SK-N-SH (cell line): ENCODE measurements at places on chromosomes 6 and 20.

DNA sequence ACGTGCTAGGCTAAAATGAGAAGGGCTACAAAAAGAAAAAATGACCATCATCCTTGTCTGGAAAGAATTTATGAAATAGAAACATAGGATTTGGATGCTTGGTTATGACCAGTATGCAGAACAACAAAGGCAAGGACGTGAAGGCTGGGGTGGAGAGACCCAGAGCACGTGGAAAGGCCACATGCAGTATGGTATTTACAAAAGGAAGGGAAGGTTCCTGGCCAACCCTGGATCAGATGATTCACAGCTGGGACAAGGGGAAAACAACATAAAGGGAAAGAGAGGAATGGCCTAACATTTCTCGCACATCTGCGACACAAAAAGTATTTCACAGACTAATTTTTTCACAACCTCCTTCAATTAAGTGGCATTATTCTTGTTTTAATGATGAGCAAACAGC is 8.2 kb downstream of the STX7 start:
- DNase-seq = no peak

- peak; percentile 57 for DNase-seq
Measured at GRCh38 chr20:3670511-3670910, 7.3 kb upstream of the GFRA4 start.

GRCh38 chr6:127833336-127833735 is 67.5 kb downstream of the THEMIS start:
- no peak for DNase-seq

DNA sequence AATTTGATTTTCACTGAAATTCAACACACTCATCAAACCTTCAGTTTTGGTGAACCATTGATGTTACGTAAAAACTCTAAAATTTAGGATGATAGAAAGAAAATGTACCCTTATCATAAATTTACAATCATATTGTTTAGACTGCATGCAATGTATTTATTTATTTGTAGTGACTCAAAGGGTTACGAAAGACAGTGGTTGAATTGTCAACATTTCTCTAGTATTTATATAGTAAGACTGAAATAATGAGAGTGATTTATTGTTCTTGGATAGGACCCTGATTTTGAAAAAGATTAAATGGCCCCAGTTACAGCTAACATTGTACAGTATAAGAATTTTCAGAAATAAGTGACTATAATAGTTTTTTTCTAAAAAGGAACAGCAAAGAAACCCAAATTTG is 591.5 kb downstream of the RFPL4B start:
- DNase-seq = no peak

- no peak for DNase-seq
Measured at GRCh38 chr6:105799056-105799455, 287.1 kb upstream of the PRDM1 start.

DNA sequence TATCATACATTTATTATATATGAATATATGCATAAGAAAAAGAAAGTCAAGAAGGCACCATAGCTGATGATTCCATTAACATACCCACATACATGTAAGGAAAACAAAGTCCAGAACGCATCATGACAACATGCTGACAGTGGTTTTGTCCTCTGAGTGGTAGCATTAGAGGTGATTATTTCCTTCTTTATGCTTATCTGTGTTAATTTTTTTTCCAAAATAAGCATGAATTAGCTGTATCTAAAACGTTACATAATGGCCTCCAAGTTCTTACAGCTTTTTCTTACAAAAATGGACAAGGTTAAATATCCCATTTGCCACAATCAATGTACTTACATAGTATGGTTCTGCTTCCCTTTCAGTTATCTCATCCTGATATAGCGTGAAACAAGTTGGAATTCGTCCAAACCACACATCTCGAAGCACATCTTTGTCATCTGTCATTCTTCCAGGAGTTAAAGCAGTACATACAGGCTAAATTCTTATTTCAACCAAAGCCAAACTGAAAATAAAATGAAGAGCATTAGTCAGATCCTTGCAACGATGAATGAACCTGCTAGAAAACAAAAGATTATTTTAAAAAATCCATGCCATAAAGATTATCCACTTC is 9.7 kb downstream of the ATG5 start:
- no peak for DNase-seq

DNA sequence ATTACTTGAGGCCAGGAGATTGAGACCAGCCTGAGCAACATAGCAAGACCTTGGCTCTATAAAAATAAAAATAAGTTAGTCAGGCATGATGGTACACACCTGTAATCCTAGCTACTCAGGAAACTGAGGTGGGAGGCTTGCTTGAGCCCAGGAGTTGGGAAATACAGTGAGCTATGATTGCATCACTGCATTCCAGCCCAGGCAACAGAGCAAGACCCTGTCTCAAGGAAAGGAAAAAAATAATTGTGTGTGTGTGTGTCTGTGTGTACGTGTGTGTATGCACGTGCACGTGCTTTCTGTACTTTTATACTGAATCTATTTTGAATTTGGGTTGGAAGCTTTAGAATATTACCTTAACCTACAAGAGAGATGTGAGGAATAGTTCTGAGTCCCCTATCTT is 58.9 kb downstream of the KIZ start:
- DNase-seq = no peak

DNA sequence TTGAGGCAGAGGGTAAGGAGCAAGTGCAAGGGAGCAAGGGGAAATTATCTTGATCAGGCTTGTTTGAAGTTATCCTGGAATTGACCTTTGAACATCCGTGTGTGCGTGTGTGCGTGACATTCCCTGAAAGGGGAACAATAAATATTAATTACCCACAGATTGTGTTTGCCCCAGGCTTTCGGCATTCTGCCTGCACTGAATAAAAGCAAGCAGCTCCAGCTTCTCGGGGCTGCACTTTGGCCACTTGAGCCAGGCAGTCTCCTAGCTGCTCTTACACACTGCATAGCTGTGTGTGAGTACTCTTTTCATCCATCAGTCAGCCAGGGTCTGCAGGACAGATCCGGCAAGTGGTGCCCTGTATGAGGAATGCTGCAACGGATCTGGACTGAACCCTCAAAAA is 107.7 kb upstream of the BTN3A2 start:
- no peak for DNase-seq

DNA sequence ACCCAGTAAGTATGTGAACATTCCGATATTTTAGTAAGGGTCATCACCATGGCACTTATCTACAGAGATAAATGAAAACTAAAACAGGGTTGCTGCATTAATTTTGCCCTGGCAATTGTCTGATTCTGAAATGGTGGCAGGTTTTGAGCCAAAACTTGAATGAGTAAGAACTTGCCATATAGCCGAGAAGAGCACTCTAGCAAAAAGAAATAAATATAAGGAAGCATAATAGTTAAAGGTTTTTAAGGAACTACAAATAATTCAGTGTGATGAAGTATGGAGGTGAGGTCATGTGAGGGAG is 68.5 kb upstream of the BTN3A2 start:
- no peak for DNase-seq

- no peak for DNase-seq
Measured at GRCh38 chr6:14806101-14806500, 439.8 kb upstream of the JARID2 start.
